ENCODE measurements at places on chromosomes 3 and 15.

GRCh38 chr3:4584456-4585249 is 91.5 kb downstream of the ITPR1 start:
- no peak for DNase-seq

DNA sequence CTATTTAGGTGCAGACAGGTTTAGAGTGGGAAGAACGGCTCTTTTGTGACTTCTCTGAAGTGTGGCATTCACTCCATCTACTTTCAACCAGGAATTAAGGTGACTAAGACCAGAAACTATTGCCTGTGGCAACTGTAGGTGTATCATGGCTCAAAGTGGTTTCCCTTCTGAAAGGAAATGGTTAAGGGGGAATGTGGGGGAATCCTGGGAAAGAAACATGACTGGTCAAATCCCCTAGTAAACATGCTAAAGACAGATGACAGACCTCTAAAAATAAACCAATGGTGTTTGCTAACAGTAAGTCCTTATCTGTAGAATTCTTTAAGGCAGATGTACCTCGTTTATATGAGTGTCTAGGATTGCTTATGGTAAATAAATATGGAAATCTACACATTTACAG is 56.9 kb downstream of the MEGF11 start:
- DNase-seq: no peak

DNA sequence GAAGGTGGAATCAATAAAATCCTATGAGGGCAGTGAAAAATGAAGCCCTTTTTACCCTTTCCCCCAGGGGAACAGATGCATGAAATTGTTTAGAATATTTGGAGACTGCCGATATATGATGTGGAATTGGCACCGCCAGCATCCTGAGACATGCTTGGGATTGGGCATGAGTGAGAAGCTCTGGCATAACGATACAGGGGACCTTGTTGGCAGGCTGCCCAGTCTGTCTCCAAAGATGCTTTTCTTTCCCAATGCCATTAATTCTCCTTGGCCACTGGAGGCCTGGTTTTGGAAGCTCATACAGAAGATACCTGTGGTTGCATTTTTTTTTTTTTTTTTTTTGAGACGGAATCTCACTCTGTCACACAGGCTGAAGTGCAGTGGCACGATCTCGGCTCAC is 800.6 kb upstream of the LMCD1 start:
- DNase-seq: no peak

DNA sequence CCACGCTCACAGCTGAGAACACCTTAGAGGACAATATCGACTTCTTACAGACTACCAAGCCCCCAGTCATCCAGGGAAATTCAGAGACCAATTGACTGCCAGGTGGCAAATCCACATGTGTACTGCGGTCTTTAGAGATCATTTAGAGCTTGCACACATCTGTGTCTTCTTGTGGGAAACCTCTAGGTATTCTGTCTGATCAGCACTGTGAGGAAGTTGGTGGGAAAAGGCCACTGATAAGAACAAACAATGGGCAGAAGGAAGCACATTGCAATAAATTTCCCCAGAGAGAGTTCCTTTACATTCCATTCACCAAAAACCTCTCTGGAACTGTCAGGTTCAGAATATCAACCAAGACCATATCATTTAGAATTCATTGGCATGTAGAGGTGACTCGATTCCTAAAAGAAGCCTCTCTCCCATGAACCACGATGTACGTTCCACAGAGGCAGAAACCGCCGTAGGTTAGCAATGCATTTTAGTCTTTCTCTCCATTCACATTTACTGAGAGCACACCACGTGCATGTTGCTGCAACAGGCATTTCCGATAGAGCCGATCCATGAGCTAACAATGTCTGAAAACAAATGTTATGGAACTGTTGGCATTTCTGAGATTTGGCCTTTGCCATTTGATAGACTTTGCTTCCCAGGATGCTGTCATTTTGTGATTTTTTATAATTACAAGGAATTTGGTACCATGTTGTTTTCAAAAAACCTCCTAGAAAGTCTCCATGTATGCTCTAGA is 287.3 kb upstream of the TPRG1 start:
- no peak for DNase-seq

DNA sequence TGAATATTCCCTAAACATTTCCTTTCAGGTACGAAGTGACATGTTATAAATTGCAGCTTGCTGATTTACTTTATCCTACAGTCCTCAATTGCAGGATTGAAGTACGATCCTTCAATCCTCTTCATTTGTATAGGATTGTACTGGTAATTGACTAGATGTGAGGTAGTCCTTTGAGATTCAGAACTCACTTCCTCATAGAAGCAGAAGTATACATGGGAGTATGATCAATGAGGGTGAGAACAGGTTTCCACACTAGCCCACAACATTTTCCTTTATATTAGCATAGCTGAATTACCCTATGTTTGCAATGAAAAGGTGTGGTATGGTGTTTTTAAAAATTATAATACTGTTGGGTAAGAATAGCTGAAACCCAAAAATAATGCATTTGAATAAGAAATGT is 160.0 kb upstream of the UMPS start:
- no peak for DNase-seq

- DNase-seq: no peak
Observed at GRCh38 chr3:55207744-55208143, 279.4 kb downstream of the WNT5A start.

DNA sequence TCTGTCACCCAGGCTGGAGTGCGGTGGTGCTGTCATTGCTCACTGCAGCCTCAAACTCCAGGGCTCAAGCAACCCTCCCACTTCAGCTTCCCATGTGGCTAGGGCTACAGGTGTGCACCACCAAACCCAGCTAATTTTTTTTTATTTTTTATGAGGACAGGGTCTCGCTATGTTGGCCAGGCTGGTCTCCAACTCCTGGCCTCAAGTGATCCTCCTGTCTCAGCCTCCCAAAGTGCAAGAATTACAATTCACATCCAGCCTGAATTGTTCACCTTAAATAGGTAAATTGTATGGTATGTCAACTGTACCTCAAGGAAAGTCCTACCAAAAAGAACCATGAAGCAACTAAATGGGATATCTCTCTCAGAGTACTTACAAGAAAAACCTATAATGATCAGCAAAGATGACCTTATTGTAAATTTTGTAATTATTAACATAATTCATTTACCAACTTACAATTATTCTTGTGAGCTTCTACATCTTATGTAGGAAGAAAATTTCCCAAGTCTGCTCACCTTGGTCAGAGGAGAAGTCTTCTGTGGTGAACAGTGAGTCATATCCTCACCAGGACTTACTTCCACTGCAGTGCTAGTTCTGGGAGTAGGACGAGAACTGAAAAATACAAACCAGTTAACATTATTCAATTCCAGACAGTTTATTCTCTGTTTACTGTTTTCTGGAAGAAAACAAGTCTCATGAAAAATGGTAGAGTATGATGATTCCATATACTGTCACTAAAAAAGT is 54.4 kb downstream of the ULK4 start:
- no peak for DNase-seq

- no peak for DNase-seq
Observed at GRCh38 chr15:28085489-28086174, 13.5 kb downstream of the OCA2 start.

GRCh38 chr3:95327478-95327877 is 1264.6 kb downstream of the NSUN3 start:
- DNase-seq: no peak
